ENCODE measurements at places on chromosomes 1 and 21. TPM values are rescaled to one million over a fixed set of nuclear protein-coding genes. Genes with fewer than 3 reads are reported as not detected.

The ANKRD34A gene
- not detected for total RNA-seq

The RPS8 gene
- 2,442 TPM for total RNA-seq

The CACHD1 gene
- 2.2 TPM for total RNA-seq

The ITSN1 gene
- total RNA-seq: 12.5 TPM

The IARS2 gene
- 101 TPM for total RNA-seq

The CRP gene
- total RNA-seq: not detected

The TLR5 gene
- total RNA-seq: 1.1 TPM

The SLC22A15 gene
- total RNA-seq: 21.0 TPM

The SGIP1 gene
- total RNA-seq: 1.4 TPM

The CA14 gene
- total RNA-seq: not detected

The ADAMTS1 gene
- total RNA-seq: 68.2 TPM

The RORC gene
- total RNA-seq: 1.9 TPM

The PPP1R8 gene
- total RNA-seq: 40.5 TPM

The LRRC8B gene
- total RNA-seq: 7.7 TPM

The S100A7 gene
- total RNA-seq: not detected

The ZNF593OS gene
- total RNA-seq: not detected

The FCER1G gene
- not detected for total RNA-seq

The LMX1A gene
- total RNA-seq: not detected

The WNT2B gene
- total RNA-seq: 0.43 TPM

The PTGS2 gene
- 13.4 TPM for total RNA-seq

The OPRD1 gene
- total RNA-seq: under 0.01 TPM

The CELA3B gene
- not detected for total RNA-seq

The AHCYL1 gene
- total RNA-seq: 31.3 TPM

The IFNLR1 gene
- total RNA-seq: 7.5 TPM

The SMIM1 gene
- total RNA-seq: 6.7 TPM

The ANKRD65 gene
- 15.1 TPM for total RNA-seq

The NMNAT2 gene
- under 0.01 TPM for total RNA-seq

The TMEM125 gene
- 9.0 TPM for total RNA-seq

The CCDC30 gene
- 0.48 TPM for total RNA-seq

The ACOT11 gene
- 3.4 TPM for total RNA-seq

The NBPF12 gene
- 7.5 TPM for total RNA-seq

The KCNJ15 gene
- total RNA-seq: 36.9 TPM

The IL22RA1 gene
- 0.72 TPM for total RNA-seq

The PTPN14 gene
- 37.9 TPM for total RNA-seq

The WNT3A gene
- total RNA-seq: not detected

The C1orf185 gene
- total RNA-seq: not detected

The DEDD gene
- 15.1 TPM for total RNA-seq

The TNNI3K gene
- 0.24 TPM for total RNA-seq

The VWA5B1 gene
- total RNA-seq: not detected

The RNF115 gene
- total RNA-seq: 7.9 TPM
